NCI-H82 (cell line): ENCODE measurements at places on chromosomes 5 and 9.

DNA sequence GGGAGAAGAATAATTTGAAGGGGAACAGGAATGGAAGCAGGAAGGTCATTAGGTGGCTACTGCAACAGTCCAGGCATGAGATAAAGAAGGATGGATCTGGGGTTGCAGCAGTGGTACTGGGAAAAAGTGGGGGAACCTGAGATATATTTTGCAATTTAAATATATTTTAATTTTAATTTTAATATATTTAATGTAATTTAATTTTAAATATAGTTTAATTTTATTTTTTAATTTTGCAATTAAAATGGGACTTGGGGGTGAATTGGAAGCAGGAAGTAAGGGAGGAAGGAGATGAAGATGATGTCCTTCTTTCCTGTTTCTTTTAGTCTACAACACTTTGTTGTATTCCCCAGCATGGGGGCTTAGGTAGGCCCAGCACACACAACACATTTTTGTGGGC lies 369.8 kb downstream of the GADD45G start:
- DNase-seq: no peak

DNA sequence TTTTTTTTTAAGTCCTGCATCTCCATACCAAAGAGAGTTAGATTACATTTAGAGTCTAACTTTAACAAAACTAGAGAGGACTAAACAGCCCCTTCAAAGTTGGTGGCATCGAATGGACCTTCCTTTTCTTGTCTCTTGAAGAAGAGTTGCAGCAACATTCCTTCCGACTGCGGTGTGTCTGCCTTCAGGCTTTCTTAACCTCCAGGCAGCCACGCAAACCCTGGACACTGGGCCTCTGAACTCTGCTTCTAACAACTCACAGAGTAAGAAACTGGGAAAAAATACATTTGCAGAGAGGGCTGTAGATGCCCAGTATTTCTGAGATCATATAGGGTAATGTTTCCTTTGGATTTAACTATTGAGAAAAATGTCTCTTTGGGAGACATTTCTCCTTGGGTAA lies 120.5 kb upstream of the MAST4 start:
- DNase-seq: no peak

- DNase-seq: no peak
Observed at GRCh38 chr9:114291886-114292590, 30.9 kb upstream of the ORM1 start.

DNA sequence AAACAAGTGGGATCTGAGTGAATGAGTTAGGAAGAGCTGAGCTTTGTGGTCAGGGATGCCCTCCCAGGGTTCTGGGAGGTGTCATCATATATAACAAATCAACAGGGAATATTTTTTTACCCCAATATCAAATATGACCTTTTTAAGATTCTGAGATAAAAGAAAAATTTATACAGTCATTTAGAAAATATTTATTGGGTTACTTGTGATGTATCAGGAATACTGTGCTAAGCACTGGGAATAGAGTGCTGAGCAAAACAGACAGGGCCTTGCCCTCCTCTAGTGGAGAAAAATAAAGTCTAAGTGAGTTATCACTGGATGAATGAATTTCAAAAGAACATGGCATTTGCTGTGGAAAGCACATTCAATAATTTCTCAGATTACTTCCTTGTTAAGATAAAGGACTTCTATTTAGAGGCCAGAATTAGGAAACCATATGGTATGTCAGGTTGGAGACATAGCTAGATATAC lies 102.9 kb downstream of the BOD1 start:
- DNase-seq: no peak

GRCh38 chr5:154517181-154517580 lies 39.2 kb upstream of the HAND1 start:
- no peak for DNase-seq

- DNase-seq: no peak
Observed at GRCh38 chr5:28809811-28810750, 1771.7 kb upstream of the CDH9 start.

GRCh38 chr9:120869726-120870125 lies 7.3 kb downstream of the PHF19 start:
- DNase-seq: no peak

DNA sequence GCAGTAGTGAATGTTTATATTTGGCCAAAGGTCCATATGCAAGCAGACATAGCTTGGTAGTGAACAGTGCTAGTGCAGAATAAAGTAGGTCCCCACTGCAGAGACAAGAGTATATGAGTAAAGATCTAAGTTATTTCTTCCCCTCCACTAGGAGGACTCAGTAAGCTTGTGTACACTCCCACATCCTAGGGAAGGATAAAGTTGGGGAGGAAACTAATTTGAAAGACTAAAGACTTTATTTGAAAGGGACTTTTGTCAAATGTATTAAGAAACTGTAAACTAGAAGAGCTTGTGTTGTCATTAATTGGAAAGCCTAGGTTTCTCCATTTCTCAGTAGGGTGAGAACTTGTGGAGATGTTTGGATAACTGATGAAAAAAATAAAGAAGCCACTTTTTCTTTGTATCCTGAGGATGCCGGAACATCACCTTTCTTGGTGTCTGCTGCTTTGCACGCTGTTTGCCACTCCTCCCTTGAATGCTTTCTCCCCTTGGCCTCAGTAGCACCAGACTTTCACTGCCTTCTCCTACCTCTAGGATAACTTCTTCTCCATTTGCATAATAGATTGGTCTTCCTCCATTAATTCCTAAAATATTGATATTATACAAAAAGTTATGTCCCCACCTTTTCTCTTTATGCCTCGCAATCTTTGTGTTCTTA lies 329.0 kb downstream of the PARP8 start:
- no peak for DNase-seq

DNA sequence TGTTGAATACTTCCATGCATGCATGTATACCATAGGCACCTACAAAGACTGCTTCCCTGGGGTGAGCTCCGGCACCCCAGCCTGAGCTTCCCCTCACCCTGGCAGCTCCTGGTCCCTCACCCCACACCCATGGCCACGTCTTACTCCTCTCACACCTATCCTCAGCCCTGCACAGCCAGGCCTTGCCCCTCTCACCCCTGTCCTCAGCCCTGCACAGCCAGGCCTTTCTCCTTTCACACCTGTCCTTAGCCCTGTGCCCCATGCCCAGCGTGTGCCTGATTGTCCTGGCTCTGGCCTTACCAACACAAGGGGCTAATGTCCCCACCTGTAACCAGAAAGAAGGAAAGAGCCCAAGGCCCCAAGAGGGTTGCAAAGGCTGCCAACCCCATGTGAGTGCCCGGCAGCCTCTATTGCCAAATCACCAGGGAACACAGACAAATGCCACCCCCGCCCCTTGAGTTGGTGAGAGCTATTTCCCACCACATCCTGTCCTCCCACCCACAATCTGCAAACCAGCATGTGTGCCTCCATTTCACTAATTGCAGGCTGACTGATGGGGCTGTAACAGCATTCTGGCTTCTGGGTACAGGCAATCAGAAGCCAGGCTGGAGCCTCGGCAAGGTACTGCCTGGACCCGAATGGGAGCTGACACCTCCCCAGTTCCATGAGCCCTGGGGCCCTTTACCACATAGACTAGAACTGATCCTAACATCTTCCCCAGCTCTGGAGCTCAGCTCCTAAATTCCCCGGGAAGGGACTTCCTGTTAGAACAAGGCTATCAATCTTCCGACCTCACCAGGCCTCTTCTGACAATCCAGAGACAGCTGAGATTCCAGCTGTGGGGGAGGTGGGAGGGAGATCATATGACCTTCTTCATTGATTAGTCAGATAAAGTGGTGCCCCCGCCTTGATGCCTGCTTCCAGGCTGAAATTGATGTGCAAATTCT lies 78.2 kb downstream of the FAM114A2 start:
- DNase-seq: no peak
